NCI-H446 treated with DMSO at 0.1 percent for 48 hours (cell line): ENCODE measurements at places on chromosomes 12 and 14.

GRCh38 chr14:51516706-51517395, 134.9 kb upstream of the FRMD6 start:
- DNase-seq: peak; percentile 86

GRCh38 chr14:51484485-51484884, 167.2 kb upstream of the FRMD6 start:
- DNase-seq: peak; percentile 60

GRCh38 chr14:55446833-55447232, 6.4 kb upstream of the TBPL2 start:
- no peak for DNase-seq

DNA sequence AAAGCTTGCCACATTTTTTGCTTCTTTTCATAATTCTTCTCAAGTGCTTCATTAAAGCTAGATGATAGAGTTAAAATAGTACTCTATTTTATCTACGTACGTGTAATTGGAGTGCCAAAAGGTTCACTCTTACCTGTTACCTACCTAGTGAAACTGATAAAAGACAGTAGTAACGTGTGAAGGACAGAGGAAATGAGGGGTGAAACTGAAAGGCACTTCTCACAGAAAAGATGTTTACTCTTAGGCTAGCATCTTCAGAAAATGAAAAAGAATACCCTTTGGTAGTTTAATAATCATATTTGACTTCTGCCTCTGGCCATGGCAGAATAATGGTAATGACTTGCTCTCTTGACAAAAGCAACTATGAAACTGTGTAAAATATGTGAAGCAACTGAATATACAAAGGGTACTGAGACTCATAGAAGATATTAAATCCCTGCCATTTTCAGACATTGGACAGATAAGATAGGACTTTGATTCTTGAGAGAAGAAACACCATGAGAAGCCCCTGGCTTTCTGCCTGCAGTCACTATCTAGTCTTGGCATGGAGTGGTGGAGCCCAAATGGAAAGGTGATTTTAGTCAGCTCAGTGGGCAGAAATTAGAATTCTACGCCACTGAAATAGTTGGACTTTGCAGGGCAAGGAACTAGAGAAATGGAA, 6.3 kb upstream of the EVL start:
- no peak for DNase-seq

DNA sequence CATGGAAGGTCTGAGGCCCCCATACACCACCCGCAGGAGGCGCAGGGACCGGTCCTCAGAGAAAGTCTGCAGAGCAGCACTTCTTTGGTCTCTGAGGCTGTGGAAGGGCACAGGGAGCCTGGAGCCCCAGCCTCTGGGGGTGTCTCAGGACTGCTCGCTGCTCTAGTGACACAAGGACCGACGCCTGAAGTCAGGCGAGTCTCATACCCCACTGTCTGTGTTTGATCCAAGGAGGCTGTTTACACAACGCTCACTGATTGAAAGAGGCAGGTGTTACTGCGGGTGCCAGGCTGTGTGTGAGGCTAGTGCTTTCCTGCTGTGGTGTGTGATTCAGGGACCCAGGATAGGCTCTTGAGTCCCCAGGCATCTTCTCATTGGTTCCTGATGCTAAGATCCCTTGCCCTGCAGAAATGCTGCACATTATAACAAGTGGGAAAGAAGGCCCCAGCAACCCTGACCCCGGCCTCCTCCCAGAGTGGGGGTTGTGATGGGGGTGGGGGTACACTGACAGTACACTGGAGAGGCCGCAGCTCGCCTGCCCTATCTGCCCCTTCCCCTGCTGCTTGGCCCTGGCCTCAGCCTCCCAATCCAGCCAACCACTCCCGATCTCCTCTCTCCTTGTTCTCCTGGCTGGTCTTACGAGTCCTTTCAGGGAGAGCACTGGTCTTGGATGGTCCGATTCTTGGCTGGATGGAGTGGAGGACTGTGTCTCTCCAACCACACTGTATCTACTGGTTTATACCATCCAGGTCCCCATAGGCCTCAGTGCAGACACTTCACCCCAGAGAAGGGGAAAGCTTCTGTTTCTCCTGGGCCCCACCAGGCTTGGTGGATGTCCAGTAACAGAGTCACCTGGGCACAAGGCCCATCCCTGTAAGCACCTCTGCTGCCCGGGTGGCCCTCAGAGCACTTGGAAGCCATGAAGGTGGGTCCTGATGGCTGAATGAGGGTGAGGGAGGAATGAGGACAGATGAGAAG, 6.6 kb downstream of the CACNA2D4 start:
- no peak for DNase-seq

GRCh38 chr12:66753810-66754209, 74.9 kb upstream of the GRIP1 start:
- DNase-seq: no peak

DNA sequence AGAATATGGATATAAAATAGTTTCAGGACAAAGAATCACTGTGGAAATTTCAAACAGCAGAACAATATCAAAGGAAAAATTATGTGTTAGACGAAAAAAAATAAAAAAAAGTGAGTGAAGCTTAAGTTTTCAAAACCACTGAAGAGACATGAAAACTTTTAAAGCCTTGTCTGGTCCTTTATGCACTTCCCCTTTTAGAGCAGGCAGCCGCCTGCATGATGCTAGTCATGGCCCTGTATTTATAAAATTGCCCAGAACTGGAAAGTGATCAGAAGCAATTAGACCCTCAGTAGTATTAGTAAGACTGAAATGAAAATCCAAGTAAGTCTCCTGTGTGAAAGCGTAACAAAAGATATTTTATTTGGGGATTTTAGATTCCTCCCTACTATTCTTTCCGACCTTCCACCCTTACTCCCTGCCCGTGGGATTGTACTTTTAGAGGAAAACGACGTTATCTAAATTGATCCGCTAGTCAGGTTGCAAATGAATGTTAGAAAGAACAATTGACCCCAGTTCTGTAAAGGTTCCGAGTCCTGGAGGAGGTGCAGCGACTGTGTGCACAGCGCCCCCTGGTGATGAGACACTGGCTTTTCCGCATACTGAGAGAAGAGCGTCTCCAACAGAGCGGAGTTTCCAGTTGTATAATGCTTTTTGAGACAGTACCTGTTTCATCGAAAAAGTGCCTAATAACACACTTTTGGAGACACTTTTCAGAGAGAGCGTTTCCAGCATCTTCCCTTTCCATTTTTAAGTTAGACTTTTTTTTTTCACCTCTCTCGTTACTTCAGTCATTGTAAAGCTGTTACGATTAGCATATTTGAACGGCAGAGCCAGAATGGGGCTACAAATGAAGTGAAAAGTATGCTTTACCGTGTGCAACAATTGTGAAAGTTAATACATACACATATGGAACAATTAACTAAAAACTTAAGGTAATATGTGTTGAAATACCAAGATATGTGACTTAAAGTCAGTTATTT, 12.4 kb downstream of the MGST1 start:
- DNase-seq: no peak

- DNase-seq: no peak
These were observed 4.0 kb upstream of the CRIP2 start for GRCh38 chr14:105470350-105471296.

GRCh38 chr12:49357103-49357678, 10.1 kb upstream of the SPATS2 start:
- DNase-seq: peak; percentile 46

GRCh38 chr12:132618683-132619043, at the start of gene P2RX2:
P2RX2 (plus strand) TSS chr12:132618776; CDS start chr12:132618817, 41 bp downstream.
- DNase-seq: no peak

DNA sequence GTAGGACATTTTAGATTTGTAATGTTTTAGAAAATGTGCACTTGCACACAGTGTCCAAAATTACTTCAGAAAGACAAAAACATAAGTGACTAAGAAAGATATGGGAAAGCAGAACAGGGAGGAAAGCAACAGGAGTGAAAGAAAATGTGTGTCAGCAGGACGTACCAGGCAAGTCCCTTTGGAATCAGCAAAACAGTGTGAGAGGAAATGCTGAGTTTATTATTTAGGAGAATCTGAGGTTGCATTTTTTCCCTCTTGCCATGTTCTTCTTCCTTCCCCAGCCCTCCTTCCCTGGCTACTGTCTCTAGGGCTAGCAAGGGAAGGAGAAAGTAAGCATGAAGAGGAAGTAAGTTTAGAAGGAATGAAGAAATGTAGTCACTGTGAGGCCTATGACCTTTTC, 67.7 kb upstream of the CD163 start:
- DNase-seq: no peak

- no peak for DNase-seq
These were observed 174.6 kb downstream of the ESRRB start for GRCh38 chr14:76550534-76550933.

GRCh38 chr12:57124261-57124877, 3.9 kb upstream of the LRP1 start:
- DNase-seq: peak; percentile 8
